Hematopoietic multipotent progenitor cell treated with erythropoietin and hydrocortisone succinate and interleukin-3 and kit ligand, for 6 days (in vitro differentiated cells): ENCODE measurements at places on chromosomes 7 and 10.

DNA sequence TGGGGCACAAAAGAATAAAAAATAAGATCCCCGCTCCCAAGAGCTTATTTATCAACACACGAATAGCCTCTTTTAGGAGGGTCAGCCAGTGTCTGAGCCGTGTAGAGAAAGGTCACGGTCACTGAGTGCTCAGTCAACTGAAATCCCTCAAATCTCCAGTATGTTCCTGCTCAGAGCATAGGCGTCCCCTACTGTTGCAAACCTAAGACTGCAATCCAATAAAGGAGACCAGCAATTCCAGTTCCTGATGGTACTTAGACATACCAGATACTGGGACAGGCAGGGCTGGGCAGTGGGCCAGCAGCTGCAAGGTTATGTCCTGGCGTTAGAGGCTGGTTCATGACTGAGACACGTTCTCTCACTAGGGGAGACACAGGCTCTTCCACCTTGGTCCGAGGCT is 93.6 kb downstream of the CACNB2 start:
- DNase-seq: no peak

DNA sequence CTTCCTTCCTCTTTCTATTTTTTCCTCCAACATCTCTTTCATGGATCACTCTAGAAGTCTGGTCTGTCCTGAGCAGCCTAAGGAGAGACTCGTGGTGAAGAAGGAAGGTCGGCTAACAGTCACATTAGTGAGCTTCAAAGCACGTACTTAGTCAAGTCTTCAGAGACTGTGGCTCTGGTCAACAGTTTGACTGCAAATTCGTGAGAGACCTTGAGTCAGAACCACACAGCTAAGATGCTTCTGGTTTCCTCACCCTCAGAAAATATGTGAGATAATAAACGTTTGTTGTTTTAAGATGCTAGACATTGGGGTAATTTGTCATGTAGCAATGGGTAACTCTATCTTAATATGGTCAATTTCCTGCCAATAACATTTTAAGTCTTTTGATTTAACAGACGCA is 126.2 kb upstream of the LRRN3 start:
- DNase-seq: no peak

DNA sequence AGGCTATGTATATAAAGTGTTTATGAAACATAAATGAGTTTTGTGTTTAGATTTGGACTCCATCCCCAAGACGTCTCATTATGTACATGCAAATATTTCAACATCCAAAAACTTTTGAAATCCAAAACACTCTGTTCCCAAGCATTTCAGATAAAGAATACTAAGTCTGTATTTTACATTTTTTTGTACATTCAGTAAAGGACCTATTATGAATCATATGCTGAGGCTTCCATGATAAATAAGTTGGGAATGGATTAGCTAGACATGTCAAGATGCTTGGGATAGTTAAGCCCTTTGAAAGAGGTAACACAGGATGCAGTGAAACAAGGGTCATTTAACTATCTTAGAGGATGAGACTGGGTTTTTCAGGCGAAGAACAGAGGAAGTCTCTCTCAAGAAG is 262.9 kb downstream of the SNX13 start:
- DNase-seq: no peak

DNA sequence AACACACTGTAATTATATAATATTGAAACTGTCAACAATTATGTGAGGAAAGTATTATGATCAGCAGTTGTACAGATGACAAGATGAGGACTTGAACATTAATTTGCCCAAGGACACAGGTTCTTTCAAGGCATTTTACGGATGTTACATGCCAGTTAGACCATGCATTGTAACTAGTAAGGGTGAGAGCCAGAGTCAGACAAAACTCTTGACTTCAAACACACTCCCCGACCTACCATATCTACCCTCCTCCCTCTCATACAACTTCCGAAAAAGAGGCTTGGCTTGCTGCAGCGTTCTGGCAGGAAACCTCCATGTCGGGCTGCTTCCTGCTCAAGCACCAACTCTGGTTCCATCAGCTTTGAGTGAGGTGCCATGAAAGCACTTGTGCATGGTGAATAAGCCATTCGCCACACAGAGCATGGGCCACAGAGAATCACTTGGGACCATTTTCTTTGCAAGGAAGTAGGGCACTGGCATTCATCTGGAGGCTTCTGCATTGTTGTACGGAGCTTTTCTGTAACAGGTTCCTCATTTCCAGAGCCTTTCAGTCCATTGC is 53.2 kb downstream of the FOXI2 start:
- peak; percentile 27 for DNase-seq

DNA sequence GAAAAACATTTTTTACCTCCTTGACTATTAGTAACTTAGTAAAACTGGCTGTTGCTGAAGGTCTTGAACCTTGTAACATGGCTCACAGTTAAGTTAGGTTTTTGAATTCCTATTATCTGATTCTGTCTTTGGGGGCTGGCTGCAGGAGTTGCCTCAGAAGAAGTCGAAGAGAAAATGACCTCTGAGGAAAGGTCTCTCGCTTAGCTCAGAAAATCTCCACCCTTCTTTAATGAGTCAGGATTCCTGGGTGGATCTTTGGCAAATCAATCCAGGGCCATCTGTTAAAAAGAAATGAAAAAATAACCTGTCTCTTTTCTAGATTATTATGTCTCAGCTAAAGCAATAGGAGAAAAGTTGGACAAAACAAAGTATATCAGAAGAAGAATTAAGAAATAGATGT is 267.8 kb upstream of the SEMA3C start:
- no peak for DNase-seq

GRCh38 chr7:91852263-91852741 is 28.2 kb downstream of the MTERF1 start:
- DNase-seq: peak; percentile 79

GRCh38 chr7:29234438-29234837 is 39.9 kb downstream of the CHN2 start:
- DNase-seq: no peak

- no peak for DNase-seq
These were observed 1.7 kb downstream of the SLC13A4 start for GRCh38 chr7:135726276-135726788.

DNA sequence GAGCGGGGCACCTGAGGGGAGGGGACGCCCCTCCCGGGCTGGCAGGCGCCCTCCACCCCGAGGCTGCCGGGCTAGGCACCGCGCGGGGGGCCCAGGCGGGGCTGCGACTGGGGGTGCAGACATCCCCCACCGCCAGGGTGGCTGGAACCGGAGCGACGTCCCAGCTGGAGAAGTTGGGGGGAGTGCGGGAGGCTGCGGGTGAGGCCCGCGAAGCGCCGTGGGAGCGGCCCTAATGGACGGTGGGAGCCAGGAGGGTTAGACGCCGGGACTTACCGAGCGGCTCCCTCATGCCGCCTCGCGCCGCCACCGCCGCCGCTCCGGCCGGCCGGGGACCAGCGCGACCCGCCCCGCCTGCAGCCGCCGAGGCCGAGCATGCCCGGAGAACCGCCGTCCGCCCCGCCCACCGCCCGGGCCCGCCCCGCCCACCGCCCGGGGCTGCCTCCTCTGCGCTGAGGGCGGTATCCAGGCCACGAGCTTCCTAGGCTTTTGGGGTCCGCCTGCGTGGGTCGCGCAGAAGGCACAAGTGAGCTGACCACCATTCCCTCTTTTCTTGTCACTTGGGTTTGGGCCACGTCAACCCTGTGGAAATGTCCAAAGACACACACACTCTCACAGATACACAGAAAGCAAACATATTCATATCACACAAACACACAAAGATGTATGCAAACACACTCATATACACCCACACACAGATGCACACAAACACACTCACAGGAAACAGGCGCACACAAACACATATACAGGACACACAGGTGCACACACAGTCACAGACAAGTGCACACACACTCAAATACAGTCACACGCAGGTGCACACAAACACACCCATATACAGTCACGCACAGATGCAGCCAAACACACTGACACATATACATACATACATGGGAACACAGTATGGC is at the start of gene JCAD:
JCAD (minus strand) TSS at position 378 of the 899 bp plus-strand sequence. CDS start 11,774 bp downstream, outside the sequence.
- DNase-seq: peak; percentile 50

GRCh38 chr7:28608731-28609130 is 196.4 kb downstream of the CREB5 start:
- DNase-seq: peak; percentile 11

DNA sequence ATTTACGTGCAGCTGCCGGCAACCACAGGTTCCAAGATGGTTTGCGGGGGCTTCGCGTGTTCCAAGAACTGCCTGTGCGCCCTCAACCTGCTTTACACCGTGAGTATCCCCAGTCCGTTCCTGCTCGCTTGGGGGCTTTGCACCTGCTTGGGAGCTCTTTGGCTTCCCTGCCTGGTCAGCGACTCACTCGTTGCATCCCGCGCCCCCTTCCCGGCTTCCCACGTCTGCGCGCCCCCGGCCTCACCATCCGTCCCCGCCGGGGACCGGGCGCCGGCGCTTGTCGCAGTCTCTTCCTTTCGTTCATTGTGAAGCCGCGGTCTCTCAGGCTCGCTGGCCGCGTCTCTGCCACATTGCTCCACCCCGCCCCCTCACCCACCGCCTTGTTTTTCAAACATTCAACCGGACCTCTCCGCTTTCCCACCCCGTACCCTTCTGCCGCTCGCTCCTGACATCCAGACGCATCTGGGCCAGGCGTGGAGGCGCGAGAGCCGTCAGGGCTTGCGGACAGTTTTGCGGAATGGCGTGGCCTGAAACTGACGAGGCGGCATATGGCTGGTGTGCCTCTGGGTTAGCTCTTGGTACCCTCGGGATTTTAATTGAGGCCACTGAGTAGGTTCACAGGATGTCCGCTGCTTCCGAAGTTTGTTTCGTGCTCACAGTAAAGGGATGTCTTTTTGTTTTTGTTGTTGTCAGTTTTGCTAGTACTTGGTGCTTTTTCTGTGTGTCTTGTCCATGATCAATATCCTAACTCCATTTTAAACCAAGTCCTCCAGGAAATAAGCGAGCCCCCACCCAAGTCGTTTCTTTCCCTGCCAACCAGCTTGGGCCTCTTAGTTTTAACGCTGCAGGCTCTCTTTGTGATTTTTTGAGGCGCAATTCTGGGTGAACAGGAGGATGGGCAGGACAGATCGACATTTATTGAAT is 639 bp downstream of the TSPAN13 start:
- peak; percentile 55 for DNase-seq

DNA sequence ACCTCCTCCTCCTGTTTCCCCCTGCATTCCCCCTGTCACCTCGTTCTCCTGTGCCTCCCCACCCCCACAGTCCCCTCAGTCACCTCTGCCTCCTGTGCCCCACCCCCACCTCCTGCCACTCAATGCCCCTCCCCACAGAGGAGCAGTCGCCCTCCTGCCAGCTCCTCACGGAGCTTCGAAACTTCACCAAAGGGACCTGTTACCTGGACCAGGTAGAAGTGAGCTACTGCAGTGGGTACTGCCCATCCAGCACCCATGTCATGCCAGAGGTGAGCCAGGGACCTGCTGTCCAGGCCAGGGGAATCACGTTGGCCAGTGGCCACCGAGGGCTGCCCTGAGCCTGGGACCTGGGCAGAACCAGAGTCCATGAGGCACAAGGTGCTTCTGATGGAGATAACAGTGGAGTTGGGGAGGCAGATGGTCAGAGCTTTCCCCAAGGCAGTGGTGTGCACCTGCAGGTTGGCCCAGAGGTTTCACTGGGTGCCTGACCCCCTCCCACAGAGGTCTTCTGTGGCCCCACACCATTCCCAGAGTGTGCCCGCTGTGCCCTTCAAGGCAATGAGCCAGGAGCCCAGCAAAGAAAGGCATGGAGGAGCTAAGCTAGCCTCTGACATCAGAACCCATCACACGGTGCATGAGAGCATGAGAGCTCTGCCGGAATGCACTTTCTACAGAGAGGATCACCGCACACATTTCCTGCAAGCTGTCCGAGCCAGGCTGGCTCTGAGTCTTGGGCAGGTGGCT is 7.0 kb upstream of the ZNF862 start:
- DNase-seq: no peak

- no peak for DNase-seq
These were observed 43.2 kb upstream of the ATRNL1 start for GRCh38 chr10:115049960-115050359.

GRCh38 chr10:19412531-19412930 is 363.9 kb downstream of the MALRD1 start:
- DNase-seq: peak; percentile 42

DNA sequence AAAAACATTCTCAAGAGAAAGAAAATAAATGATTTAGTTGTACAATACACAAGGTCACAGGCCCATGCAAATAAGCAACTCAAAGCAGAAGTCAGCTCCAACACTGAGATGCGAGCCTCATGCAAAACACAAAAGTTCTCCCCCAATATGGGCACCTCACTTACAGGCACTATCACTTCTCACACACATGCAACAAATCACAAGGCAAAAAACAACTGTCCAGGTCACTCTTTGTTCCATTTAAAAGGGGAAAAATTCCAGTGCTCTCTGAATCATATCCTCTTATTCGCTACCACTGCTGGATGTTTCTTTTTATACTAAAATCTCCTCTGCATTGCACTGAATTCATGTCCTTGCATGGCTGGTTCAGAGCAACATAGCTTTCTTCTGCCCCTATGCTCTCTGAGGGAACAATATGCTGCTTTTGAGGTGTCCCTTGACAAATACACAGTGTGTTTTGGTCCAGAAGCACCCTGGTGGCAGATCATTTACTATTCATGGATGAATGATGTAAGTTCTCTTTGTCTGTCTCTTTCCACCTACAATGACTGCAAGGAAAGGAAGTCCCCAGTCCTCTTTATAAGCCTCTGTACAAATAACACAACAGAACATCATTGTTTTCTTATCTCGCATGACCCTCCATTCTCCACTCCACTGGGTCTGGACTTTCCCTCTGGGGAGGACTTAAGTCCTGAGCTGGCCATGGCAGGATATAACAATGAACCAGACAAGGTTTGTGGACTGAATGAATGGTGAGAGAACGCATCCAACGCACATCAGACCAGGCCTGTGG is 85.4 kb upstream of the GSDME start:
- no peak for DNase-seq

GRCh38 chr7:53475776-53476175 is 440.3 kb downstream of the POM121L12 start:
- DNase-seq: no peak

DNA sequence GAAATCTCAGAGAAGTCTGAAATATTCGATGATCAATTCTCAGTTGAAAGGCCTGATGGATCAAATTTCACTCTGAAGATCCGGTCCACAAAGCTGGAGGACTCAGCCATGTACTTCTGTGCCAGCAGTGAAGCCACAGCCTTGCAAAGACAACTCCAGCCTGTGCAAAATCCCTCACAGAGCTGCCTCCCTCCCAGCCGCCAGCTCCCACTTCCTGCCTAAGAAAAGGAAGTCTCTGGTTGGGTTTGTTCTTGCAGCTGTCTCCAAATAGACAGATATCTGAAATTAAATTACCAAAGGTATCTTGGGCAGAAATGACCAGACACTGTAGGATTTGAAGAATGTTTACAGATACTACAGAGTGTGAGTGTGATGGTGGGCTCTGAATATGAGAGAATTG is 43.4 kb upstream of the PRSS58 start:
- peak; percentile 14 for DNase-seq

DNA sequence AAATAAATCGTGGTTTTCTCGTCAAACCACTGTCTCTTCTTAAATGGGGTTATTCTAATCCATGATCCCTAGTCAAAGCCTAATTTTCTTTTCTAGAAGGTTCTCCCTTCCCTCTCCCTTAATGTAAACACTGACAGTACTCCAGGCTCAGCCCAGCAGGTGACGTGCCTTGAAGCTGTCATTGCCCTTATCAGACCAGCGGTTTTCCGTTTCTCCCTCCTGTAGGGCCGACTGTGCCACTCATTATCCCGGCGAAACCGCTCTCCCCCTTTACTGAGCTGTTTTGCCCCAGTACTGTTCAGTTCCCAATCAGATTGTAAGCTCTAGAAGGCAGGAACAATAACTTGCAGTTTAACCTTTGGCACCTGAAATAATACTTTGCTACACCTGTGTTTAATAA is 153.5 kb upstream of the RHEB start:
- peak; percentile 40 for DNase-seq

GRCh38 chr10:75764974-75765788 is 333.8 kb downstream of the LRMDA start:
- DNase-seq: no peak
